ENCODE measurements at places on chromosomes 2 and 18. TPM values are rescaled to one million over a fixed set of nuclear protein-coding genes. Genes with fewer than 3 reads are reported as not detected.

GRCh38 chr2:42010743-42011298 lies 37.0 kb upstream of the PKDCC start:
- no peak overlapping the region for H3K27ac ChIP-seq
- H3K4me3 ChIP-seq, result no peak overlapping the region
- DNase-seq, result no peak
- no peaks in the 10 kb centered on the region for H3K27me3 ChIP-seq
- no peaks in the 10 kb centered on the region for H3K36me3 ChIP-seq
- H3K4me1 ChIP-seq, result no peaks in the 10 kb centered on the region

GRCh38 chr18:37435996-37436395 lies 129.6 kb downstream of the CELF4 start:
- H3K27me3 ChIP-seq, result no peaks in the 10 kb centered on the region
- H3K27ac ChIP-seq, result no peak overlapping the region
- DNase-seq, result no peak
- no peaks in the 10 kb centered on the region for H3K36me3 ChIP-seq
- H3K4me1 ChIP-seq, result no peaks in the 10 kb centered on the region

GRCh38 chr18:36088256-36088655 lies 20.9 kb upstream of the RPRD1A start:
- no peak overlapping the region for H3K4me3 ChIP-seq
- no peak overlapping the region for H3K27ac ChIP-seq
- H3K36me3 ChIP-seq, result no peaks in the 10 kb centered on the region
- no peaks in the 10 kb centered on the region for H3K27me3 ChIP-seq
- H3K4me1 ChIP-seq, result peaks cover 14% of the 10 kb centered on the region

DNA sequence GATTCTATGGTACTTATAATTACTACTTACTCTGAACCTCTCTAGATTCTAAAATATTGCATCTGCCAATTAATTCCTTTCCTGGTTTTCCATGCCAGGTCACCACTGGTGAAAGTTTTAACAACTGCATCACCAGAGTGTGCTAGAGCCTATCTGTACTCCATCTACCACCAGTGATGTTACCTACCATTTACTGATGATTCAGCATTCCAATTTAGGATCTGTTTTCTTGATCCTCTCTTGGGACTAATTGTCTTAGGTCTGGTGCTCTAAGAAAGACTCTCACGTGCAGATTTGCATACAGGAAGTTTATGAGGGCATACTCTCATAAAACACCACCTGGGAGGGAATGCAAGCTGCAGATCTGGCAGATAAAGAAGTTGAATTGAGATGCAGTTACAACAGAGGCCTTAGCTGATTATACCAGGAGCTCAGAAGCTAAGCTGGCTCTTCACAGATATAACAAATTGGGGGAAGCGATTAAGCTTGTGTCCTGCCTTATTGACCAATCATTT lies 347.6 kb upstream of the VRK2 start:
- H3K4me1 ChIP-seq, result no peaks in the 10 kb centered on the region
- no peaks in the 10 kb centered on the region for H3K36me3 ChIP-seq
- no peaks in the 10 kb centered on the region for H3K27me3 ChIP-seq
- no peak overlapping the region for H3K4me3 ChIP-seq

DNA sequence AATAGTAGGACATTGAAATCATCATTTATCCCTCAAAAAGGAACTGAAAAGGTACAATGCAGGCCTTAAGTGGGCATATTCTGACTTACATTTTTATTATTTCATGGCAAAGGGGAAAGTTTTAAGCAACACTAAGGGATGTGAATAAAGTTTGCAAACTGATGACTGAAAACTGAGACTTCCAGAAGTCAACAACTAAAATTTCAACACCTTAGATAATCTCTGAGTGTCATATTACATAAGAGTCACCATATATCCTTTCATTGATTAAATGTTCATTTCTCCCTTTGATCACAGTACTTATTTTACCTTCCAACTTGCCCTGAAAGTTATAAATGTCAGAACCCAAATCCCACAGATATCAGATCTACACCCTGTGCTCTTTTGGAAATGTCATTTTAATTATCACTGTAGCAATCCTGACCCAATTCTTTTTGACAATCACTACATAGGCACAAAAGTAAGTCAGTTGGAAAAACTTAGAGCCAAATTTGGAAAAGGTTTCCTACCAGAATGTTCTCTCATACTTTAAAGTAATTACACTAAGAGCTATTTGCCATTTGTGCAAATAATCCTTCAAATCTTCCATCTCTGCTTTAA lies 44.4 kb upstream of the RNU4ATAC start:
- DNase-seq, result no peak
- H3K27me3 ChIP-seq, result no peaks in the 10 kb centered on the region
- no peak overlapping the region for H3K27ac ChIP-seq
- H3K4me3 ChIP-seq, result no peak overlapping the region

ZC3H8 gene
- polyA plus RNA-seq, result 5.8 TPM

ACVR1 gene
- polyA plus RNA-seq, result 6.5 TPM
